GM03348 (cell line): ENCODE measurements at places on chromosomes 12 and 14.

DNA sequence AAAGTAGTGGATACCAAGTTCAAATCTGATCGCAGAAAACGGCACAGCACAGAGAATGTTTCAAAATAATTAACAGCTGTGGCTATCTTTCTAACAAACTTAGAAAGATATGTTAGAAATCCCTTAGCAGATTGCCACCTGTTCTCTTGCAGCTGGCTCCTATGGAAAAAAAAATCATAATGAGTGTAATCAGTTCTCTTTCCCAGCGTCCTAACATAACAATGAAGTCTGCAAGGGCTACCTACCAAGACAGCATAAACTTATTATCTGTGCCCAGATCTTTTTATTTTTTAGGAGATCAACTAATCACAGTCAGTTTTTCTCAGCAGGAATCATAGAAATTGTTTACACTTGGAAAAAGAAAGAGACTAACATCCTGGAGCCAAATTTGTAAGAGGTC, 358.6 kb upstream of the FOXG1 start:
- DNase-seq = no peak

GRCh38 chr12:45893240-45893639, 97.1 kb downstream of the SCAF11 start:
- no peak for DNase-seq

DNA sequence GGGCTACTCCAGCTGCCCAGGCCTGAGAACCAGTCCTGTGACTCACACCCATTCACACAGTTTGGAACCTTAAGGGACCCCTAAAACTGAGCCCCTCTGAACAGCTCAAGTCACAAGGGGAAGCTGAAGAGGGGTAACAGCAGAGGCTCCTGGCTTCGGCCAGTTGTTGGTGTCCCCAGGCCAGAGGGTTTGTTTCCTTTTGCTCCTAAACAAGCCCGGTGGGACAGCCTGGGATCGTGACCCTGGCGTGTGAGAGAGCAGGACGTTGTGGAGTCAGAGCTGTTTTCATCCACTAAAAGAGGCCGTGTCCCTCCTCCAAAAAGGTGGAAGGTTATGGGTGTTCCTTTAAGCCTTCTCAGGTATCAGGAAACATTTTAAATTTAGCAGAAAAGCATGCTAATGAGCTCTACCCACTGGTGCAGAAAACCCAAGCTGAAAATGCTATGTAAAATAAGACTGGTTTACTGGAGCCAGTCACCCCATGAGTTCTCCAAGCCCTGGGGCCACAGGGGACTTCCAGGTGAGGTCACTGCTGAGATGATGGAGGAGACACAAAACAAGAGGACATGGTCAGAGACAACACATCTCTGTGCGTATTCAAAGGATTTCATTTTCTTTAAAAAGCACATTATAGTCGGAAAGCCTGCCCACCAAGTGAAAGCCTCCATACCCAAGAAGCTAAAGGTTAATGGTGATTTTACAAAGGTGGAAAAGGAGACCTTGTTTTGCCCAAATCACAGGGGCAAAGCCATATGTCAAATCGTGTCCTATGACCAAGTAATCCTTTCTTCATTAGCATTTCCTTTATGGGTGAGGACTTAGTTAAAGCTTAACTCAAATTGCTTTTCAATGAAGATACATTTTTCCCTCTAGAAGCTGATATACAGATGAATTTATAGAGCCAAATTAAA, 14.1 kb downstream of the PRKAB1 start:
- DNase-seq = no peak

DNA sequence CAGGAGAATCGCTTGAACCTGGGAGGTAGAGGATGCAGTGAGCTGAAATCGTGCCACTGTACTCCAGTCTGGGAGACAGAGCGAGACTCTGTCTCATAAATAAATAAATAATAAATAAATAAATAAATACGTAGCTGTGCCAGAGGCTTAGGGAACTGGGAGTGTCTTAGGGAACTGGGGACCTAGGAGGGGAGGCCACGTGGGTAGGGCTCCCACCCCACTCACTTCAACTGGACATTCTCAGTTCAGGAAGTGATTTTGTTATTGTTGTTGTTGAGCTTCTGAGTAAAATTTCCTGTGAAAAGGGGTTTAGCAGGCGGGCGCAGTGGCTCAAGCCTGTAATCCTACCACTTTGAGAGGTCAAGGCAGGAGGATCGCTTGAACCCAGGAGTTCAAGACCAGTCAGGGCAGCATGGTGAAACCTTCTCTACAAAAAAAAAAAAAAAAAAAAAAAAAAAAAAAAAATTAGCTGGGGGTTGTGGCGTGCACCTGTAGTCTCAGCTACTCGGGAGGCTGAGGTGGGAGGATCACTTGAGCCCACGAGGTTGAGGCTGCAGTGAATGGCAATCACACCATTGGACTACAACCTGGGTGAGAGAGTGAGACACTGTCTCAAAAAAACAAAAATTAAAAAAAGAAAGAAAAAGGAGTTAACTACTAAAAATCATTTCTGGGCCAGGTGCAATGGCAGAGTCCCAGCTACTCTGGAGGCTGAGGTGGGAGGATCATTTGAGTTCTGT, 19.0 kb upstream of the ANKRD9 start:
- DNase-seq = no peak

- DNase-seq = no peak
Measured at GRCh38 chr12:26648066-26648465, 184.9 kb downstream of the ITPR2 start.
